Activated T-cell treated with anti-CD3 and anti-CD28 coated beads, Interleukin-2, amount 50 U/mL, for 72 hours (primary cell): ENCODE measurements at places on chromosomes 6 and 20.

DNA sequence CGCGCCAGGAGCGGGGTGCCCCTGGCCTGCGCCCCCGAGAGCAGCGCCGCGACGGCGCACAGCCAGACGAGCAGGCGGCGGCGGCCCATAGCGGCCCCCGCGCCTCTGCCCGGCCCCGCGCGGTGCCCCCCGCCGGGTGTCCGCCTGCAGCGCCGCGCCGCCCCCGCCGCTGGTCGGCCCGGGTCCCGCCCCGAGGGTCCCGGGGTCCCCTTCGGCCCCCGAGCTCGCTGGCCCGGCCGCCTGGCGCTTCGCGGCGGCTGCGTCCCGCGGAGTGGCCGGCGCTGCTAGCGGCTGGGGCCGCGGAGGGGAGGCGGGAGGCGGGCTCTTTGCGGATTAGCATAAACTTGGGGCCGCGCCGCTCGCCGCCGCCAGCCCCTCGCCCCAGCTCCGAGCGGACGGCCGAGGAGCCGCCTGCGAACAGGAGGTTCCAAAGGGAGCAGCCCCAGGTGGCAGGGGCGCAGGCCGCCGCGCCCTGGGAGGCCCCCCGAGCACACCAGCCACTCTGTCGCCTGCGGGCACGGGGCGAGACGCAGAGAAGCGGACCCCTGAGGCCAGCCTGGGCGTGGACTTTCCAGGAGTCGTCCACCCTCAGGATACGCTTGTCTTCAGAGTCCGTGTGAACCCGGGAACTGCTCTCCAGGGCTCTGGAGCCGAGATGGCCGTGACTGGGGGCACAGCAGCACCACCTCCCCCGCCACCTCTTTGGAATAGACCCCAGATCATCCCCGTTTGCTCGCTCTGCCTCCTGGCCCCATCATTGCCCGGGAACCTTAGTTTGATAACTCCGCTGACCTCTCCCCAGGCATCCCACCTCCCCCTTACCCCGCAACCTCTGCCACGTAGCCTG, at the start of gene EMILIN3:
EMILIN3 (minus strand) TSS at position 273 of the 847 bp plus-strand sequence; CDS start at position 89, 184 bp downstream.
- no peak for DNase-seq

GRCh38 chr6:89977808-89978748, 83.8 kb downstream of the GJA10 start:
- no peak for DNase-seq

DNA sequence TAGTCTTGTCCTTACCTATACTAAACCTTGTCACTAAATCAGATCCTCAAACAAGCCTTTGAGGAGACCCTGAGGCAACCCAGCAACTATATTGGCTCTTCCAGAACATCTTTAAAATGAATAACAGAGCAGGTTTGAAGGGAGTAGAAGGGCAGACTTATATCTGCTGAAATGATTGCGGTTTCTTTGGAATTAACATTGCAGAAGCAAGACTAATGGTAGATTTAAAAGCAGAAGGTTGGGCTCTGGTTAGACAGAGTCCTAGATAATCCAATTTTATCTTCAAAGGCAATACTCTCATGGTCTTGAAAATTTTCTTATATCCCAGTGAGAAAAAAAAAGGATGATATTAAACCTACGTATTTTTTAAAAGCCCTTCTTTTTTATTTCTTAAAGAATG, 19.1 kb downstream of the FHL5 start:
- DNase-seq, result no peak

DNA sequence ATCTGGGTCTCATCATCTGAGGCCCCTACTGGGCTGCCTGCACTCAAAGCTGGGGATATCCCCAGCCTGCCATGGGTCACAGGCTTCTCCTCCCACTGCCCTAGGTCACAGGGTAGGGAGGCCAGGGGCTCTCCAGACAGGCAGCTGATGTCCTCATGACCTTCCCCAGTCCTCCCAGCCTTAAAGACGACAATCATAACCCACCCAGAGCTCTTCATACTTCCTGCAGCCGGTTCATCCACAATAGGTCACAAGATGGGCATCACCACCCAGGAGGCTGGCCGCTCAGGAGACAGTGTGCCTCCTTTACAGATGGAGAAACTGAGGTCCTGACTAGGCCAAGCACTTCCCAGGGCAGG, 15.2 kb downstream of the TFEB start:
- DNase-seq, result no peak

- DNase-seq, result no peak
Measured at GRCh38 chr6:3643921-3644738, 107.4 kb downstream of the PXDC1 start.

GRCh38 chr20:61682114-61682995, 383.3 kb downstream of the TAF4 start:
- DNase-seq, result no peak
